ENCODE measurements at places on chromosomes 4 and X. TPM values are rescaled to one million over a fixed set of nuclear protein-coding genes. Genes with fewer than 3 reads are reported as not detected.
A peak's percentile ranks its signal among the peaks of the same experiment; 100 is the strongest.

- no peak overlapping the region for H3K27ac ChIP-seq
- DNase-seq, result no peak
- H3K4me3 ChIP-seq, result no peak overlapping the region
- no peaks in the 10 kb centered on the region for H3K4me1 ChIP-seq
- H3K36me3 ChIP-seq, result no peaks in the 10 kb centered on the region
Observed at GRCh38 chr4:41514766-41515481, 23.0 kb upstream of the LIMCH1 start.

DNA sequence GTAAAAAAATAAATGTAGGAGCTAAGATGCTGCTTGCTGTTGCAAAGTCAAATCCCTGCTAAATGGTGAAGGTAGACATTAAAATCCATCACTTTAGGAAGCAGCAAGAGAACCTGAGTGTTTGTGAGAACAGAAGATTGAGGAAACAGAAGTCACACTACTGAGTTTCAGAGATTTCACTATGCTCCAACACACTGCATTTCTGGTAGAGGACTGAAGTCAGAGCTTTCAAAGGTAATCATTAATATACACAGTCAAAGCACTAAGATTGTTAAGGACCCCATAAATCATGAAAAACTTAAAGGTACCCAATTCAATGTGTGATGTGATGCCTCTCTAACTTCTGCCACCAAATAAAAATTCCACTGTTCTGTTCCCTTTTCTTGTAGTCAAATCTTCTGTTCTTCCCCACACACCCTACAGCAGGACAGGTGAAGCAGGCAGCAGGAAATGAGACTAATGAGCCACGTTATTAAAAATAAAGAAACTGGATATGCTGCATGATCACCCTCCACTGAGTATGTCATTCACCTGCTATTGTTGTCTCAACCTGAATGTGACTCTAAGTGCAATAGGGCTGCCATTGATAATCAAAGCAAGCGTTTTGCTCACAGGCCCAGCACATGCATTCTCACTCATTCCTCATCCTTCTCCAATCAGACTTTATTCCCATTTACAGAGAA, 28.9 kb upstream of the APELA start:
- no peak overlapping the region for H3K27ac ChIP-seq
- DNase-seq, result no peak
- no peaks in the 10 kb centered on the region for H3K4me1 ChIP-seq
- no peak overlapping the region for H3K4me3 ChIP-seq
- no peaks in the 10 kb centered on the region for H3K36me3 ChIP-seq

GRCh38 chrX:132063862-132064261, 40.8 kb downstream of the STK26 start:
- peaks cover 3% of the 10 kb centered on the region for H3K36me3 ChIP-seq
- no peaks in the 10 kb centered on the region for H3K4me1 ChIP-seq
- DNase-seq, result no peak
- H3K27me3 ChIP-seq, result peaks cover 26% of the 10 kb centered on the region

DNA sequence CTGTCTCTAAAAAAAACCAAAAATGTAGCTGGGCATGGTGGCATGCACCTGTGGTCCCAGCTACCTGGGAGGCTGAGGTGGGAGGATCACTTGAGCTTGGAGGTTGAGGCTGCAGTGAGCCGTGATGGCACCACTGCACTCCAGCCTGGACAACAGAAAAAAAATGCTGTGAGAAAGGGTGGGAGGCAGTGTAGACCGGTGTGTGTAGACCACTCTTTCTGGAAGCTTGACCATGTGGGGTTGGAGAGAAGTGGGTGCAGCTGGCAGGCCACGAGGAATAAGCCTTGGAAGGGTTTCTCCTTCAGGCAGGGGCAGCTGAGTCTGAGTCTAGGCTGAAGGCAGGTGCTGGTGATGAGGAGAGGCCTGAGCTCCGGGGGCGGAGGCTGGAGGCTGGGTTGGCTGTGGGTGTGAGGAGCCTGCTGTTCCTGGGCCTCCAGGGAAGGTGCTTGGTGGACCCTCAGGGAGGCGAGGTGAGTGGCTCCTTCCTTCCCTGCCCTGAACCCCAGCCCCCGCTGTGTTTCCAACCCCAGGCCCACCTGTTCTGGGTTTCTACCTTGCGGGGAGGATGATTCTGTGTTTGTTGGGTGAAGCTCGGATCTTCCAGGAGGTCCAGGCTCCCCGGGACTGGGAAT, 9.3 kb upstream of the TBC1D14 start:
- no peaks in the 10 kb centered on the region for H3K36me3 ChIP-seq
- DNase-seq, result no peak
- peaks cover 30% of the 10 kb centered on the region for H3K4me1 ChIP-seq
- H3K27me3 ChIP-seq, result no peaks in the 10 kb centered on the region

GRCh38 chr4:142281999-142282398, 564.1 kb downstream of the INPP4B start:
- H3K36me3 ChIP-seq, result peaks cover 5% of the 10 kb centered on the region

- H3K27ac ChIP-seq, result no peak overlapping the region
- DNase-seq, result no peak
- H3K27me3 ChIP-seq, result no peaks in the 10 kb centered on the region
- no peak overlapping the region for H3K4me3 ChIP-seq
Observed at GRCh38 chr4:41143311-41144039, 70.9 kb downstream of the APBB2 start.

DNA sequence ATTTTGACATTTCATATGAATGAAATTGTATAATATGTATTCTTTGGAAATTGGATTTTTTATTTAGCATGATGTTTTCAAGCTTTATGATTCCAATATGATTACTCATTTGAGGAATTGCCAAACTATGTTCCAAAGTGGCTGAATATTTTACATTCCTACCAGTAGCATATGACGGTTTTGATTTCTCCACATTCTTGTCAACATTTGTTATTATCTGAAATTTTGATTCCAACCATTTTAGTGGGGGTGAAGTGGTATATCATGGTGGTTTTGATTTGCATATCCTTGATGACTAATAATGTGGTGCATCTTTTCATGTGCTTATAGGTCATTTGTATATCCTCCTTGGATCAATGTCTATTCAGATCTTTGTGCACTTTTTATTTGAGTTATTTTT, 2.6 kb upstream of the BEX1 start:
- peaks cover 42% of the 10 kb centered on the region for H3K27me3 ChIP-seq
- no peak overlapping the region for H3K4me3 ChIP-seq
- no peaks in the 10 kb centered on the region for H3K4me1 ChIP-seq
- H3K36me3 ChIP-seq, result no peaks in the 10 kb centered on the region

- H3K4me1 ChIP-seq, result no peaks in the 10 kb centered on the region
- no peaks in the 10 kb centered on the region for H3K36me3 ChIP-seq
- no peak for DNase-seq
- H3K27me3 ChIP-seq, result no peaks in the 10 kb centered on the region
- H3K27ac ChIP-seq, result peak overlapping the region; percentile 23
- no peak overlapping the region for H3K4me3 ChIP-seq
Observed at GRCh38 chrX:29824176-29824906, 391.0 kb upstream of the MAGEB2 start.

PNMA6F gene
- not detected for total RNA-seq
